CD14-positive monocyte (primary cell): ENCODE measurements at places on chromosomes 5 and 9. TPM values are rescaled to one million over a fixed set of nuclear protein-coding genes. Genes with fewer than 3 reads are reported as not detected.

- H3K27me3 ChIP-seq = peaks cover 7% of the 10 kb centered on the region
- no peak overlapping the region for H3K4me3 ChIP-seq
- no peak overlapping the region for H3K27ac ChIP-seq
- no peaks in the 10 kb centered on the region for H3K36me3 ChIP-seq
Observed at GRCh38 chr9:134889386-134890154, 9.0 kb downstream of the FCN2 start.

TAF11L5 gene
- not detected in 2 replicates for polyA plus RNA-seq

DNA sequence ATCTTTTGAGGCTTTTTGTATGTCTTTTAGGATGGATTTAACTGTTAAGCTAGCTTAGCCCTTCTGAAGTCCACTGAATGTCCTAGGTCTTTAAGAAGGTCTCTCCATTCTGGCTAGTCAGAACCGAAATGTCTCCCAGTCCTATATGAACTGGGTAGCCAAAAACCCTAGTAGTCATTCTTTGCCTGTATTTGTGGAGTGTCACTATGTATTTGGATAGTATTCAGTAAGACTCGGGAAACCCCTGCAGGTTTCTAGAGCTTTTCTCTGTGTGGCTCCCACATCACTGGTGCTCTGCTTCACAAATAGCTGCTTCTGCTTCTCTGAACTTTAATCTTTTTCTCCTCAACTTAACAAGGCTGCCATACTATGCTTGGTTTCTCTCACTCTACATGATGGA is 68.0 kb downstream of the RIC1 start:
- H3K27me3 ChIP-seq = no peaks in the 10 kb centered on the region
- no peak overlapping the region for H3K4me3 ChIP-seq
- DNase-seq = no peak
- H3K27ac ChIP-seq = no peak overlapping the region

DNA sequence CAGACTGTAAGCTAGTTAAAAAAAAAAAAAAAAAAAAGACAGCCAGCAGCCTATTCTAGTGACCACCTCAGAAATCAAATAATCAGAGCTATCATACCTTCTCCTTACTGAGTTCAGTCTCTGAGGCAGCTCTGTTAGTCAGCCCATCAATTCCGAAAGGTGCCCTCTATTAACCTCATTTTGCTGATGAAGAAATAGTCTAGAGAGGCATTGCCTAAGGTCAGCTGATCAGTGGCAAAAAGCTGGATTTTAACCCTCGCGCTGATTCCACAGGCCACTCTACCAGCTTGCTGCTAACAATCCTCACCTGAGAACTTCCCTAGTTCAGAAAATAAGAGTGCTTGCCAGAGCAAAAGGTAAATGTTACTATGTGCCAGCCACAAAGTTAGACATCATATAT is 172.0 kb downstream of the DENND1A start:
- no peak overlapping the region for H3K4me3 ChIP-seq
- H3K27ac ChIP-seq = no peak overlapping the region
- H3K27me3 ChIP-seq = no peaks in the 10 kb centered on the region
- DNase-seq = no peak
- peaks cover 59% of the 10 kb centered on the region for H3K36me3 ChIP-seq

SLC6A19 gene
- polyA plus RNA-seq = not detected

GGTA1 gene
- 6.9 and 10.9 TPM in 2 replicates for polyA plus RNA-seq

- no peaks in the 10 kb centered on the region for H3K27me3 ChIP-seq
- H3K36me3 ChIP-seq = no peaks in the 10 kb centered on the region
- no peak for DNase-seq
- H3K4me1 ChIP-seq = no peaks in the 10 kb centered on the region
Observed at GRCh38 chr5:133773247-133774202, 161.2 kb upstream of the FSTL4 start.

DNA sequence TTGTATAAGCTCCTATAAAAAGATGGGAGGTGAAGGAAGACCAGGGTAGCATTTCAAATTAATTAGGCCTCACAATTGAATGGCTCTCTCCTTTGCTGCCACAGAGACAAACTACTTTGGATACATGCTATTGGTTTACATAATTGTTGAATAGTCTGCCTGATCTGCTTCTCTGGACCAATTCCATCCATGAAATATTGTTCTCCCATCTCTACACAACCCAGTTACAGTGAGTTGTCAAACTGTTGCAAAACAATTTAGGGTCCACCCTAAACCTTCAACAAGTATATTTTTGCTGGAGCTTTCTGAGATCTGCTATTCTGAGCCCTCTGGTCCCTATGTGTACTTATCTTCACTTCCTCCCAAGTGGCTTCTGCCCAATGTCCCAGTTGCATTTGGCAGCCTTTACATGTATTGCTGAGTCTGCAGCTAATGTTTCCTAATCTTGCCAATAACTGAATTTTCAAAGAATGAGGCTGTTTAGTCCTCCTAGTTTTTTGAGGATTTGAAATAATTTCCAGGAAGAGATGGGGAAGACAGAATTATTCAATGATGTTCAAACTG is 38.9 kb downstream of the AGTPBP1 start:
- peaks cover 52% of the 10 kb centered on the region for H3K4me1 ChIP-seq
- no peak overlapping the region for H3K4me3 ChIP-seq
- H3K27me3 ChIP-seq = no peaks in the 10 kb centered on the region
- peak; percentile 12 for DNase-seq

DNA sequence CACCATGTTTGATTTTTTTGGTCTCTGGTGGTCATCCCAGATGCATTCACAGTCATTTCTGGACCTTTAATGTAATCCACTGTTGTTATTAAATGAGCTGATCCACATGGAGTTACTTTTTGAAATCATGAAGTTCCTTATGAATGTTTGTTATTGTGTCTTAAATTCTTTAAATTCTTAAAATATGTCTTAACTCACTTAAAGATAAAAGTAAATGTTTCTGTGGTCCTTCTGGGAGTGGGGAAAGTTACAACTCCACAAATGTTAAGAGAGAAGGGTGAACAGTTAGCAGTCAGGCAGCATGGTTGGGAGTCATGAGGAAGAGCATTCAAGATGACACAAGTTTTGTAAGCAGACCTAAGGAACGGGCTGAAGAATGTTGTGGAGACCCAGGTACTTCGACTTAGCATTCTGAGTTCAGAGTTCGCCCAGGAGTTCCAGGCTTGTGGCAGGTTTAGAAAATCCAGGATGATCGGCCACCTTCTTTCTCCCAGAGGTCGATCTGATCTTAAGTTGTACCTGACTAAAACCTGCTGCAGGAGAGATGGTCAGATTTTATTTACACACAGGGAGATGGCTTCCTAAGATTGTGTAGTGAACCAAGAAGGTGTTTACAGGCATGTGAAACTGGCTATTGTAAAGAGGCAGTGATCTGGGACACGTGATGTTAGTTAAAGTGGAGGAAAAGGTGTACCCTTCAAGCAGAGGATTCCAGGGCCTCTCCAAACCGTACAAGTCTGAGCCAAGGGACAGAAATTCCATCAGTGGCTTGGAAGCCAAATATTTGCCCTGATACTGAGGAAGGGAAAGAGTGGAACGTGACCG is 17.2 kb downstream of the SLC1A1 start:
- H3K4me1 ChIP-seq = no peaks in the 10 kb centered on the region
- H3K36me3 ChIP-seq = no peaks in the 10 kb centered on the region
- no peaks in the 10 kb centered on the region for H3K27me3 ChIP-seq
- H3K4me3 ChIP-seq = no peak overlapping the region
- DNase-seq = no peak
- no peak overlapping the region for H3K27ac ChIP-seq

- H3K4me1 ChIP-seq = no peaks in the 10 kb centered on the region
- H3K27me3 ChIP-seq = no peaks in the 10 kb centered on the region
- no peak overlapping the region for H3K4me3 ChIP-seq
- no peaks in the 10 kb centered on the region for H3K36me3 ChIP-seq
- H3K27ac ChIP-seq = no peak overlapping the region
Observed at GRCh38 chr5:106415541-106415940, 1255.2 kb downstream of the EFNA5 start.

- H3K27ac ChIP-seq = no peak overlapping the region
- no peak overlapping the region for H3K4me3 ChIP-seq
- no peaks in the 10 kb centered on the region for H3K27me3 ChIP-seq
Observed at GRCh38 chr5:124263680-124264491, 482.6 kb downstream of the ZNF608 start.

GPR107 gene
- 11.9 and 22.6 TPM in 2 replicates for polyA plus RNA-seq

DNA sequence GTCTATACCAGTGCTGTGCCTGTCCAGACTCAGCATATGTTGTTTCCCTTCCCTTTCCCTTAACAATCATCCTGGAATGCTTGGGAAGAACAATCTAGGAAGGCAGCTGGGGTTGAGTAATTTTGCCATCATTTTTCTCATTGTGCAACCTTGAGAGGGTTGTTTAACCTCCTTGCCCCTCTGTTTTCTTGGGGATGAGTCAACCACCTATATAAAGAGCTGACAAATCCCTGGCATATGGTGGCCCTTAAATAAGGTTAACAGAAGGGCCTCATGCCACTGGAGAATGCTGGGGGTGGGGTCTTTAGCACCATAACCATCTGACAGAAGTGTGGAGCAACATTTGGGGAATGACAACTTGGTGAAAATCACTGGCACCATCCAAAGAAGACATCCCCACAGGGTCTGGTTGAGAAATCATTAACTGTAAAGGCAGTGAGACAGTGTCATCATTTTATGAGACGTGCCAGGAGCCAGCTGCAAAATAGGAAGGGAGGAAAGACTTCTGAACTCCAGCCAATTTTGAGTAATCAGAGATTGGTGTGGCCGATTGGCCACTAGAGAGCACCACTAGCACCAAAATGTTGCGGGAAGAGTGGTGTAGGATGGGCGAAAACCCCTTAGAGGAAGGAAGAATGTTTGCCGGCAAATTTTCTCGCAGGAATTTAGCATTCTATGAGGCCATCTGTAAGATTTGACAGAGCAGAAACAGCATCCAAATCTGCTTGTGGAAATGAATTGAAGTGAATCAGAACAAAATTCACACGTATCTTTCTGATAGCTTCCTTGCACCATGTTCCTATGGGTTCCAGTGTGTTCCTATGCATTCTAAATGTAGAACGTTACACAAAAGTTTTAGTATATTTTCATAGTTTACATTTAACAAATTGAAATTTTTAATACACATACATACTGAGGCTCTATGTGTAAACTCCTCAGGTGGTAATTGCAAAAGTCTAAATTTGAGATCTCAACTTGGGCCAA is 113.8 kb downstream of the MSX2 start:
- no peaks in the 10 kb centered on the region for H3K27me3 ChIP-seq
- no peak overlapping the region for H3K4me3 ChIP-seq
- H3K36me3 ChIP-seq = no peaks in the 10 kb centered on the region
- H3K4me1 ChIP-seq = no peaks in the 10 kb centered on the region
- no peak for DNase-seq
- H3K27ac ChIP-seq = no peak overlapping the region

- no peaks in the 10 kb centered on the region for H3K36me3 ChIP-seq
- no peaks in the 10 kb centered on the region for H3K27me3 ChIP-seq
- H3K4me3 ChIP-seq = no peak overlapping the region
- no peak for DNase-seq
Observed at GRCh38 chr9:74304598-74304997, 192.5 kb upstream of the RORB start.

- H3K27ac ChIP-seq = no peak overlapping the region
Observed at GRCh38 chr5:163758283-163758711, 252.9 kb downstream of the MAT2B start.

DNA sequence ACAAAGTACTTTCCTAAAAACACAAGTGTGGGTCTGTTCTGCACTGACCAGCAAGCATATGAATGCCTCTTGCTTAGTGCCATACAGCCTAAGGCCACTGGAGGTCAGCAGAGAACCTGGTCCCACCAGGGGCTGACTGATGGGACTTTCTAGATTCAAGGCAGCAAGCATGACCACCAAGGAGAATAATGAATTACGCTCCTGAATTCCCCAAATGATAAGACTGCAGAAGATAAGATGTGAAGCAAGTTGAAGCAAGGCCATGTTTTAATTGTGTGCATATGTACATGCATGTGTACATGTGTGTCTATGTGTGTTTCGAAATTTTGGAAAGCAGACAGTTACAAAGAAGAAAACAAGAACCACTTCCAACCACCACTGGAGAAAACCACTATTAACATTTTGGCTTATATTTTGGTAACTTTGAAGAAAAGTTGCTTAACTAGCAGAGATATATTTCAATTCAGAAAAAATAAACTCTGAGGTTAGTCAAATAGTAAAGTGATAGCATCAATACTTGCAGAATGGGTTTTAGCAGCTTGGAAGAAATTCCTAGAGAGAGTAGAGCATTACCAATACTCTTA is 70.5 kb downstream of the ERP44 start:
- peak; percentile 64 for DNase-seq
- peak overlapping the region; percentile 25 for H3K27ac ChIP-seq
- H3K4me3 ChIP-seq = no peak overlapping the region
- H3K36me3 ChIP-seq = peaks cover 51% of the 10 kb centered on the region

GRCh38 chr5:17415321-17415758 is 82.7 kb upstream of the TAF11L2 start:
- no peaks in the 10 kb centered on the region for H3K36me3 ChIP-seq
- no peak overlapping the region for H3K27ac ChIP-seq
- DNase-seq = no peak
- no peak overlapping the region for H3K4me3 ChIP-seq
- peaks cover 10% of the 10 kb centered on the region for H3K4me1 ChIP-seq

DNA sequence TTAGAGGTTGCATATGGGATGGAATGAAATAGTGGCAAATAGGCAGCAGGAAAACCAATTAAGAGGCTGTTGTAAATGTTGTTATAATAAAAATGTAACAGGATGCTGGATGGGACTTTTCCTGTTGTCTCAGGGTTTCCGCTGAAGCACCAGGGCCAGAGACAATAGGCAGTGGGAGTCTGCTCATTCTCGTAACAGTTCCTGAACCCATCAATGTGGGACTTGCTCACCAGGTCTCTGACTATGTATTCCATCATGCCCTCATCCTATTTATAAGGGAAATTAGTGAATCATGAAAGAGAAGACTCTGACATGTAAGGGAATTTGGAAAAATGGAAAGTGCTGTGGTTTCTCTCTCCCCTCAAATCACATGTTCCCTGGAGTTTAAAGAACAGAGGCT is 23.5 kb upstream of the SSBP2 start:
- DNase-seq = no peak
- no peaks in the 10 kb centered on the region for H3K36me3 ChIP-seq
- H3K4me1 ChIP-seq = peaks cover 10% of the 10 kb centered on the region
- no peak overlapping the region for H3K27ac ChIP-seq
- no peak overlapping the region for H3K4me3 ChIP-seq

DNA sequence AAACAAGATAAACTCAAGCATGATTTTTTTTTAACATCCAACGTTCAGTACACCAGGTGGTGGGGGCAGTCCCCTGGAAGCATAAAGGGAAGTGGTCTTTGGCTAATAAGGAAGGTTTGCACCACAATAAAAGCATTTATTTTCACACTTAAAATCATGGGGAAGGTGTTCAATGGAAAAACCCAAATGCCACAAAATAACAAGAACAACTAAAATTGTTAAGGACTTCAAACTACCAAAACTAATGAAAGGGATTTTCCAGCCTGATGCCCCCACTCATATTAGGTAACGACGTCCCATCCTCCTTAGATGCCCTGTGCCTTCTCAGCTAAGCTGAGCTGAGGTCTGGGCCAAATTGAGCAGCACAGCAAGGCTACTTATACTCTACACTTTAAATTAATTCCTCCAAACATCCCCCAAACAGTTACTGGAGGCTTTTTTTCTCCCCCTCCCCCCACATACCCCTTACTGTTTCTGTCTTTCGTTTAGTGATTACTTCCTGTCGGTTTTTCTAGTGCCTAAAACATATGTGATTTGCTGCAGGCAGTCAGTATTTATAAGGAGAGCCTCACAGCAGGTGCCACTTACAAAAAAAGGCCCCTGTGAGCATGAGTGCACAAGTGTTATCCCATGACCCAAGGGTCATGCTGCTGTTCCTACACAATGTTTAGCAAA is 259.7 kb upstream of the ZNF608 start:
- no peak for DNase-seq
- no peaks in the 10 kb centered on the region for H3K36me3 ChIP-seq
- H3K27me3 ChIP-seq = peaks cover 2% of the 10 kb centered on the region
- H3K4me3 ChIP-seq = no peak overlapping the region
- H3K27ac ChIP-seq = no peak overlapping the region
- H3K4me1 ChIP-seq = peaks cover 11% of the 10 kb centered on the region

NKD2 gene
- polyA plus RNA-seq = not detected
